ENCODE measurements at places on chromosomes 5 and 9.

DNA sequence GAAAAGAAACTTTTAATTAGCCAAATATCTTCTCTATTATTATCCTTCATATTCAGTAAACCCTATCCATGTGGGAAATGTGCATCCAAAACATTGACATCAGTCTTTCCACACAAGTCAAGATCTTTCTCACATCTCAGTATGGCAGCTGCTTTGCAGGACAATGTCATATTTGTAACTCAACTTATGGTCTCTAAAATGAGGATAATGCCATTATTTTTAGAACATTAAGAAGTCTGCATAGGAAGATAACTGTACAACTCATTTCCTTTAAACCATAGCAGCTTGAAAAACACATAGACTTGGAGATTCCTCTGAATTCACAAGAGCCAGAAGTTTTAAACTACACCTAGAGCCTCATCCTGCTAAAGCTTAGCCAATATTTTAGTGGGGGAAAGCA, 43.7 kb downstream of the MCTP1 start:
- DNase-seq, result no peak

GRCh38 chr9:17219261-17219660, 84.4 kb downstream of the CNTLN start:
- DNase-seq, result no peak

DNA sequence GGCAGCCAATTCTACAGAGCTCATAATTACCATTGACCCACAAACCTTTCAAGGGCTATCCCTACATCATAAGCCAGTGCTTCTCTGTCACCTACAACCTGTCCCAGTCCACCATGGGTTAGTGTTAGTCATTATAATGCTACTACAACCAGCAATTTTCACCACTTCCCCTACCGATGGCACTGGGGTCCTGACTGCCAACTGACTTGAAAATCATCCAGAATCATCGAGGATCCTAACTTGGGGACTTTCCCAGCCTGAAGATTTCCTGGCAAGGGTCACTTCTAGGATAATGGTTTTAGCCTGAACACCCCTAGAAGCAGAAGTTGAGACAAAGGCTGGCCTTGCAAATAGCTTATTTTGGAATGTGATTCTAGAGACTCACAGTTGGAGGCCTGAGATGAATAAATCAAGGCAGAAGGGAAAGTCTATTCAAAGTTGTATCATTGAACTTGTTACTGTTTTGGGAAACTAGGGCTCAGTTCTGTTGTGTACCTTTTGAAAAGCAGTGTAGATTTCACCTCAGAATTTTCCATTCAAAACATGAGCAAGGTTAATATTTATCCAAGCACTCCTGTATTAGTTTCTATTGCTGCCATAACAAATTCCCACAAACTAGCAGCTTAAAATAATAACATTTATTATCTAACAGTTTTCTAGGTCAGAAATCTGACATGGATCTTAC, 633.0 kb downstream of the LRRC70 start:
- DNase-seq, result no peak

DNA sequence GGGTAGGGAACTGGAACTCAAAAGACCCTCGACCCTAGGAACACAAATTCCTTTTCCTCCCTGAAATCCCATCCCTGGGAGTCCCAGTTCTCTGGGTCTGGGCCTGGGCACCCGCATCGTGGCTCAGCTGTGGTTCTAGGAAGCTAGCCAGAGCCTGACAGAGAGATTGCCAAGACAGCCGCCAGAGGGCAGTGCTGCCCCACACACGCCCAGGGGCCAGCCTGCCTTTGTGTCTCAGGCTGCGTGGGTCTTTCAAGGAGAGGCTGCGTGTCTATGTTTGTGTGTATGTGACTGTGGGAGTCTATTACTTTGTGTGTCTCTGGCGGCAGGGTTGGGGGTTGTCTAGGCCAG, 32.0 kb upstream of the TTLL11 start:
- peak; percentile 61 for DNase-seq

DNA sequence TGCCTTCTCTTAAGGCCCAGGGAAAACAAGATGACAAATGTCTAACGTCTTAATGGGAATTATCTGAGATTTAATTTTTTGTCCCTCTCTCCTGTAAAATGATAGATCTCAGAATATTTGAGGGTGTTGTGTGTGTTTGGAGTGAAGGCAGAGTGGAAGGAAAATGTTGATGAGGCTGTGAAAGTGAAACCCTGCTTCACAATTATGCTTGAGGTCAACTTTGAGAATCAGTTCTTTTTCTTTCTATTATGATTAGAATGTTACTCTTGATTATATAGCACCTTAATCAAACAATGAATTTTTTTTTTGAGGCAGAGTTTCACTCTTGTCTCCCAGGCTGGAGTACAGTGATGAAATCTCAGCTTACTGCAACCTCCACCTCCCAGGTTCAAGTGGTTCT, 5.5 kb upstream of the LOX start:
- DNase-seq, result no peak

- no peak for DNase-seq
Measured at GRCh38 chr5:34529581-34530331, 126.4 kb upstream of the RAI14 start.

DNA sequence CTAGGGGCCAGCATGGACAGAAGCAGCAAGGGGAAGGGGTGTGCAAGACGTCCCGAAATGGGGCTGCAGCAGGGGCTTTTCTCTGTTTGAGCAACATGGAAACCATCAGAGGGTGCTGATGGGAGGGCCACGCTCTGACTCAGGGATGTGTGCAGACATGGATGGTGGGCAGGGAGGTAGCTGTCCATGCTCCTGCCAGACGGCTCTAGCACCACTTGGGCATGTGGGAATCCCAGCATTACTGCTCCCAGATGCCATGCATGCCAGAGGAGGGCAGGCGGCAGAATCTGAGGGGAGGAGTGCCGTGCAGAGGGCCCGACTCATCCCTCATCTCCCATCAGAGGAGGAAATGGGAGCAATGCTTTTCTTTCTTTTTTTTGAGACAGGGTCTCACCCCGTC, 45.6 kb upstream of the SLC25A51 start:
- no peak for DNase-seq

DNA sequence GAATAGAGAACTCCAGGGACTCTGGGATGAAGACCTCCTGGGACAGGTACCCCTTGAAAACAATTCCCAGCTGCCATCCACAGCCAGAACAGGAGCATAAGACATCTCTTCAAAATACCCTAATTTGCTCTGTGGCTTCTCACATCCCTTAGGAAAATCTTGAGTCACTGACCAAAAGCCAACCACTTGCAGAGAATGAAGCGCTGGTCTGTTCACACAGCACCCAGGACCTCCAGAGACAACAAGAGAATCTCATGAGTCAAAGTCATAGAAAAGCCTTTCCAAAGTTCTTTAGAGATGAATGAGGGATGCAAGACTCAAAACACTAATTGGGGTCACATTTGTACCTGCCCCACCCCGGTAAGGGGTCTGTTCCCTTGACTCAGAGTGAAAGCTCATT, 210.6 kb downstream of the SEMA5A start:
- no peak for DNase-seq

DNA sequence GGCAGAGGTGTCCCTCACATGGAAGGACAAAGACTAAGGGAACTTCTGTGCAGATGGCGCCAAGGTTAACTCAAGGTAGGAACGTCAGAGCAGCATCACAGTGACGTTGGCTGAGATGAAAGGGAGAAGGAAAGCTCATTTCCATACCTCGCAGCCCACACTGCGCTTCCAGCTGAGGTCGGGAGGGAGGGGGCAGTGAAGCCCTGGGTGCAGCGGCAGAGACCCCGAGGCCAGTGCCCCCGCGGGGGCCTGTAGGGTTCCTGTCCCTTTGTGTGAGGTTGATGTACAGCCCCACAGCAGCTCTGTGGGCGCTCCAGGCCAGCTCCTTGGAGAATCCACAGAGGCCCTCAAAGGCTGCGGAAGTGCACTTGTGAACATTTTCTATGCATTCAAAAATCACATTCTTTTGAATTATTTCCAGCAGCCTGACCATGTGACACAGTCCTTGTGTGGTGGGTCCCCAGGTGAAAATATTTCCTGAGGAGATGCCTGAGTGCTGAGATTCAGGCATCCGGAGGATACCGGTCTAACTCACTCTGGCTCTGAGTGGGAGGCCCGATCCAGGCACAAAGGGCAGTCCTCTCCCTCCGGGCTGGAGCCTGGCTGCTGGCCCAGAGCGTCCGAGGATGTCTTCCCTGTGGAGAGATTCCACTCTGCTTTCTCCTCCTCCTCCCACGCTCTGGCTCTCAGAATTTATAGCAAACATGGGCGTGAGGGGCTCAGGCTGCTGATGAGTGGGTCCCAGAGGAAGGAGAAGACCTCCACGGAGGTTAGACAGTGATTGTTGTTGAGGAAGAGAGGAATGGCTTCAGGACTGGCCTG, 150.7 kb downstream of the ICE1 start:
- DNase-seq, result no peak

GRCh38 chr5:76483433-76483832, 80.3 kb downstream of the IQGAP2 start:
- no peak for DNase-seq

DNA sequence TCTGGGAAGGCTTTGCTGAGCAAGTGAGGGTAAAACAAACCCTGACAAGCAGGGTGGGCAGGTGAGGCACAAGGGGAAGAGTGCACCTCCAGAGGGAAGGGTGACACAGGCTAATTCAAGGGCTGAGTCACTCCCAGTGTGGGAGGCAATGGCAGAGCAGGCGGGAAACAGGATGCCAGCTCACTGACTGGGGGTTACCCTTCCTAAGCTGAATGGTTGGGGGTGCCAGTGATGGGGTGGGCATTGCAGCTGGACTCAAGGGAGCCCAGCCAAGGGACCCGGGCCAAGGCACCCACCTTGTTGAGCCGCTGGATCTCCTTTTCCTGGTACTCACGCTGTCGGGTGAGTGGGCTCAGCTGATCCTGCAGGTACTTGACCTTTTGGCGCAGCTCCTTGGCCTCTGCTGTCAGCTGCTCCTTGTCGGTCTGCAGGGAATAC, 18.4 kb downstream of the GPX3 start:
- DNase-seq, result no peak
